ENCODE measurements at places on chromosomes 16 and 17. TPM values are rescaled to one million over a fixed set of nuclear protein-coding genes. Genes with fewer than 3 reads are reported as not detected.

Gene SLC5A11
- not detected for total RNA-seq

Gene SEPTIN1
- 173 TPM for total RNA-seq

Gene AOC2
- 3.2 TPM for total RNA-seq

Gene CLEC10A
- total RNA-seq, result not detected

Gene KRT36
- total RNA-seq, result not detected

Gene GRB7
- 0.74 TPM for total RNA-seq

Gene USH1G
- not detected for total RNA-seq

Gene HBQ1
- 0.62 TPM for total RNA-seq

GRCh38 chr17:13777003-13777402, 175.3 kb upstream of the HS3ST3A1 start:
- DNase-seq, result no peak

DNA sequence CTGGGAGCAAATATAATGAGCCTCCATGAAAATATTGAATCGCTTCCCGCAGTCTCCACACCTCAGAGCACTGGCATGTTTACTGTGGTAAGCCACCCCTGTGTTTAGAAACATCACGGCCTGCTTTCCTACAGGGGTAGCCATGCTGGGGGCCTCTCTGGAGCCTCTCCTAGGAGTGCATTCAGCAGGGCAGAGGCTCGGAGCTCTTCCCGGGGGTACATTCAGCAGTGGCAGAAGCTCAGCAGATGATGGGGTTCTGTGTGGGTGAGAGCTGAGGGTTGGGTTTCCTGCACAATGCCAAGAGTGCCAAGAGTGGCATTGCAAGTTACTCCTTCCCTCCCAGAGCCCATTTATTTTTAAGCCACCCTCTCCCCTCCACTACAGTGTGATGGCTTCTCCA, 386.6 kb downstream of the SEC14L1 start:
- no peak for DNase-seq

- DNase-seq, result no peak
Measured at GRCh38 chr17:13996748-13997147, 72.6 kb upstream of the COX10 start.

GRCh38 chr17:38703742-38704605, 1.1 kb upstream of the MLLT6 start:
- DNase-seq, result peak; percentile 70

GRCh38 chr17:7646457-7646856, 4.3 kb upstream of the ATP1B2 start:
- DNase-seq, result no peak

DNA sequence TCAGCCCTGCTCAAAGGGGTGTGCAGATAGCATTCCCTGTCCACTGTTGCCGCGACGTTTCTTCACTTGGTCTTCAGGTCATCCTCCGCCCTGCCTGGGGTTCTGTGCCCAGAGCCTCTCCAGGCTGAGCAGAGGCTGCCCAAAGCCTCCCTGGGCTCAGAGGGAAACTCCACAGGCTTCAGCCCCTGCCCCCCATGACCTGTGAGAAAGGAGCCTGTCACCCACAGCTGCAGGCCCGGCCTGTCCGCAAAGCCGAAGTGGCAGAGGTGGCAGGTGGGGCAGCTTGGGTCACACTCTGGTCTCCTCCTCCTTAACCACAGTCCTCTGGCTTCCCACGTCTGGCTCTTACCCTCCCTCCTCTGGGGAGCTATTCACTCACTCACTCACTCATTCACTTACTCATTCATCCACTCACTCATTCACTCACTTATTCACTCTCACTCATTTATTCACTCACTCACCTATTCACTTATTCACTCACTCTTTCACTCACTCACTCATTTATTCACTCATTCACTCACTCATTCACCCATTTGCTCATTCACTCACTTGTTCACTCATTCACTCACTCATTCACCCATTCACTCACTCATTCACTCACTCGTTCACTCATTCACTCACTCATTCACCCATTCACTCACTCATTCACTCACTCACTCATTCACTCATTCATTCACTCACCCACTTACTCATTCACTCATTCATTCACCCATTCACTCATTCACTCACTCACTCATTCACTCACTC, 7.1 kb upstream of the CPSF4L start:
- DNase-seq, result no peak

DNA sequence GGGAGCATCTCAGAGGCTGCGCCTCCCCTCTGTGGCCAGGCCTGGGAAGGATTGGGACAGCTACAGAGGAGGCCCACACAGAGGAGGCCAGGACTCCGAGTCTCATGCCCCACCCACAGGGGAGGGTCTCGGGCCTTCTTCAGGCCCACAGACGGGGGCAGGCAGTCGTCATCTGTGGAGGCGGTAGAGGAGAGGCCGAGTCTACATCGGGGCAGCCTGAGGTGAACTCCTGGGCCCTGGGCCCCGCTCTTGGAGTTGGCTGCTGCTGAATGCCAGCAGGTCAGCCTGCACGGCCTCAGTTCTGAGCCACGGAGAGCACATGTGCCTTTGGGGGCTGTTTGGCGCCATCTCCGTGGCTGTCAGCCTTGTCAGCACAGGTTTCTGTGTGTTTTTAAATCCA, 8.1 kb upstream of the NUDT16L1 start:
- DNase-seq, result no peak

- peak; percentile 72 for DNase-seq
Measured at GRCh38 chr17:76384222-76384986, at the start of gene SPHK1. Gene SPHK1 (plus strand): TSS chr17:76384609. CDS start chr17:76385645, 1,036 bp downstream.

GRCh38 chr17:29709866-29710519, 87.3 kb upstream of the CORO6 start:
- DNase-seq, result no peak

GRCh38 chr17:17537311-17538099, 41.3 kb upstream of the RASD1 start:
- no peak for DNase-seq

DNA sequence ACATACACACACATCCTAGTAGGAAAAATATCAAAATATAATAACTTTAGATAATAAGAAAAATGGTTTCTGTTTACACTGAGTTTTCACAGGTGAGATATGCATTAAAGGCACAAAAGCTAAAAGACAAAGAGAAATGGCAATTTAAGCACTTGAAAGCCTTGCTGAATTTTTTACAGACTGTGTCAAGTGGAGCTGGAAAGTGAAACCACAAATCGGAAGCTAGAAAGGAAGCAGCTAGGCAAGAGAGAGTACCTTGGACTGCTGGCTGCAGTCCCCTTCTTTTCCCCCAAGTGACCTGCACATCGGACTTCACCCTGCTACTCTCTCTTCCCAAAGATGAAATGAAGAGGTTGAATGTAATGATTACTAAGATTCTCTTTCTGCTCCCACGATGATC, 135.1 kb downstream of the CDH13 start:
- no peak for DNase-seq

GRCh38 chr16:27795992-27796614, 246.2 kb downstream of the KATNIP start:
- peak; percentile 16 for DNase-seq

DNA sequence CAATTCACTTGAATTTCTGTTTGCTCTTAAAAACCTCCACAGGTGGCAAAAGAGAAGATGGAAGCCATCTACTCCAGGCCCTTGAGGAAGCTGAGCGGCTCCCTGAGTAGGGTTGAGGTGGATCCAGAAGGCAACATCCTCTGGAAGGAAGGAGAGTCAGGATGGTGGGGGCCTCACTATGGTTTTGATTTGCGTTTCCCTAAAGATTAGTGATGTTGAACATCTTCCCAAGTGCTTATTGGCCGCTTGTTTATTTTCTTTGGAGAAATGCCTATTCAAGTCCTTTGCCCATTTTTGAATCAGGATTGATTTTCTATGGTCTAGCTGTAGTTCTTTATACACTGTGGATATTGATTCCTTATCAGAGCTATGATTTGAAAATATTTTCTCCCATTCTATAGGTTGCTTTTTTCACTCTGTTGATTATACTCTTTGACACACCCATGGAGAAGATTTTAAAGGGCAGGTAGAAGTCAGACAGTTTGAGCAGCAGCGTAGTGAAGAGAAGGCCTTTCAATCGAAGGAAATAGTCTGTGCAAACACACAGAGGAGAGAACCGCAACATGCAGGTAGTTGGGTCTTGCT, 58.6 kb downstream of the WSB1 start:
- DNase-seq, result no peak

- no peak for DNase-seq
Measured at GRCh38 chr16:8808613-8809353, 11.1 kb downstream of the PMM2 start.

DNA sequence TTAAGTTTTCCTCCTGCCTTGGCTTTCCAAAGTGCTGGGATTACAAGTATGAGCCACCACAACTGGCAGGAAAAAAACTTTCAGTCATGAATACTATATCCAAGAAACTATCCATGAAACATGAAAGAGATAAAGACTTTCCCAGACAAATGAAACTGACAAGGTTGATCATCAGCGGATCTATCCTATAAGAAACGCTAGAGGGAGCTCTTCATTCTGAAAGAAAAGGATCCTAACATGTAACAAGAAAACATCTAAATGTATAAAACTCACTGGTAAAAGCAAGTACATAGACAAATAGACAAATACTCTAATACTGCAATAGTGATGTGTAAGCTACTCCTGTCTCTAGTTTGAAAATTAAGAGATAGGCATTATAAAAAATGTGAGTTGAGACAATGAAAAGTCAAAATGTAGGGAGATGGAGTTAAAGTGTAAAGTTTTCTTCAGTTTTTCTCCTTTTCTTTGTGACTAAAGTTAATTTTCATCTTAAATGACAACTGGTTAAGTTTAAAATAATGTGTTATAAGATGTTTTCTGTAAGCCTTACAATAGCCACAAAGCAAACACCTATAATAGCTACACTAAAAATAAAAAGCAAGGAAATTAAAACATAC, 79.6 kb upstream of the TEKT1 start:
- no peak for DNase-seq

DNA sequence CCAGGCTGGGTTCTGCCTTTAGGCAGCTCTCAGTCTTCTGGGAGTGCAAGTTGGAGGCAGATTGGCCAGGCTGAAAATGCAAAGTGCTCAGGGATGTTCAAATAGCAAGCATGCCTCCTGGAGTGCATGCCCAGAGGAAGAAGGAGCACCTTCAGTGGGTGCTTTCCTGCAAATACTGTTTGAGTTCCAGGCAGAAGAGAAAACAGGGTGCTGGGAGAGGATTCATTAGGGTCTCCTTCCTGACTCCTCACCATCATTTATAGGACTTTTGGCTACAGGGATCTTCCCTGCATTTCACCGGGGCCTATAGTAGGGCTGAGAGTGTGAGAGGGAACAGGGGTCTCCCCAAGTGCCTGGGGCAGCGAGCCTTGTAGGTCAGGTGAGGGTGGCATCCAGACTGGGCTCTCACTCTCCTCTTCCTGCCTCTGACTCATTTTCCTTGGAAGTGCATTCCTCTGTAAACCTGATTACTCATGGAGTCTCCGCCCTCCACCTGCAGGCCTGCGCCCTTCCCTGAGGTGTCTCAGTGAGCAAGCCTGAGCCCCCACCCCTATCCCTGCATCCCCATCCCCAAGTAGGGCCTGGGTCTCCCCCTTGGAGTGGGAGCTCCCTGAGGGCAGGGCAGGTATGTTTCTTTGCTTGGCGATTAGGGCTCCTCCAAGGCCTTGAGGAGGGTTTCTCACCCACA, 17.1 kb upstream of the TNS4 start:
- no peak for DNase-seq

- no peak for DNase-seq
Measured at GRCh38 chr17:44767493-44767892, 8.7 kb downstream of the ADAM11 start.

DNA sequence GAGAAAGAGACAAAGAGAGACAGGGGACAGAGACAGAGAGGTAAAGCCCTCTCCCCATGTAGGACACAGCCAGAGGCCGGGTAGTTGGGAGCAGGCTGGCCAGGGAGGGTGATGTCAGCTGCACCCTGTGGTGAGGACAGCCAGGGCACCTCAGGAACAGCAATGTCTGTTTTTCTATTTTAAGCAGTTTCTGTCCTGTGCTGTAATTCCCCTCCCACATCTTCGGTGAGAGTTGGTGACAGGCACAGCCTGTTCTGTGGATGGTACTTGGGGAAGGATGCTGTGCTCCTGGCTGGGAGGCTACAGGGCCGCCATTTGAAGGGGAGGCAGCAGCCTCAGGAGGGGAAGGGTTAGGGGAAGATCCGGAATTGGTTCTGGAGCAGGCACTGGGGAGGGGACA, 163.5 kb downstream of the SDK2 start:
- DNase-seq, result no peak

DNA sequence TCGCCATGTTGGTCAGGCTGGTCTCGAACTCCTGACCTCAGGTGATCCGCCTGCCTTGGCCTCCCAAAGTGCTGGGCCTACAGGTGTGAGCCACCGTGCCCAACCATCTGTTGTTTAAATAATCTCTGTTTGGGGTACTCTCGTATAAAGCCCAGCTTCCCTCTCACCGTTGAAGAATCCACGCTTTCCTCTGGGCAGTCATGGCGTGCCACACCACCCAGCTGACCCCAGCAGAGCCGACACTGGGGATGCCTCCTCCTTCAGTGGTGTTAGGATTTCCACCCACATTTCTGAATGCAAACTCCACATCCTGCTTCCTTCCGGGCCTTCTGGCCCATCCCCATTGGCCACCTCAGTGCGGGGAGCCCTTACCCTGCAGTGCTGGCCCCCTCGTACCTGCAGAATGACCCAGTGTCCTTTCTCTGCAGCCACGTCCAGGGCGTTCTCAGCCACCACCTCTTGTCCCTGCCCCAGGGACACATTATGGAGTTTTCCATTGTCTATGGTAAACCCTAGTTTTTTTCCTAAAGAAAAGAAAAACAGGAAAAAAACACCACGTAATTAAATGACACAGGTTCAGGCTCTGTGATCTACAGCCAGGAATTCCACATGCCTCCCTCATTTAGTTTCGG, 60.4 kb downstream of the PGS1 start:
- DNase-seq, result no peak

GRCh38 chr16:31201582-31202413, 762 bp downstream of the PYCARD start:
- DNase-seq, result peak; percentile 33

DNA sequence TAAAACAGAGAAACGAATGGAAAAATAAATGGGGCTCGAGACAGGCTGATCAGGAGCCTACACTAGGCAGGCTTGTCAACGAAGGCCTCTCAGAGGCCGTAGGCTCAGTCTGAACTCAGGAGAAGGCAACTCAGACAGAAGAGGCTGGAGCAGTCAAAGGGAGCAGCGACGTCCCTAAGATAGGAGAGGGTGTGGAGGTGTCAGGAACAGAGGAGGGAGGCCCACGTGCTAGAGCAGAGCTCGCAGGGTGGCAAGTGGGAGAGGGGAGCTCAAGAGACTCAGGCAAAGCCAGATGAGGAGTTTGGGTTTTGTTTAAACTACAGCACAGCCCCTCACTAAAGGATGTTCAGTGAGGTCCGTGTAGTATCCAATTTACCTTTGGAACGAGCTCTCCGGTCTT, 32.7 kb downstream of the LRRC75A start:
- DNase-seq, result no peak

- no peak for DNase-seq
Measured at GRCh38 chr17:69608808-69609472, 194.4 kb downstream of the MAP2K6 start.

GRCh38 chr16:84786605-84787262, 33.1 kb upstream of the CRISPLD2 start:
- no peak for DNase-seq

- no peak for DNase-seq
Measured at GRCh38 chr17:41421116-41421515, 3.3 kb downstream of the KRT37 start.

DNA sequence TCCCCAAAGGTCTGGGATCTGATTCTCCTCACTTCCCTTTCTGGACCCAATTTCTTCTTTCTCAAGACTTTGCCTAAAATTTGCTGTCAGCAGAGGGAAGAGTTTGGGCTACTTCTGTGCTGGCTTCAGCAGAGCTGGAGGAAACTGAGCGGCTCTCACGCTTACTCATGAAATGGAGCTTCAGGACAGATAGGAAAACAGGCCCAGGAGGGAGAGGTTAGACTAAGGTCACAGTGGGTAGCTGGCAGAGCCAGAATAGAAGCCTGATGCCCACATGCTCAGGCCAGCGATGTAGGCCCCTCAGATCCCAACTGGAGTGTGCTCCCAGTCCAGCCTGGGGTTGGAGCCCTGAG, 593 bp downstream of the SLC38A7 start:
- DNase-seq, result no peak

Data from activated T-helper 2 cell treated with anti-CD3 and anti-CD28 coated beads, Interferon-gamma antibody, Interleukin-2, Interleukin-4, amounts not matched to agents 10 μg/mL and 5 μg/mL and 100 μg/mL, durations not matched to agents 14 hours and 24 hours and 36 hours (primary cell).